Activated CD8-positive, alpha-beta memory T cell treated with anti-CD3 and anti-CD28 coated beads for 48 hours (primary cell): ENCODE measurements at places on chromosomes 13 and 19.

DNA sequence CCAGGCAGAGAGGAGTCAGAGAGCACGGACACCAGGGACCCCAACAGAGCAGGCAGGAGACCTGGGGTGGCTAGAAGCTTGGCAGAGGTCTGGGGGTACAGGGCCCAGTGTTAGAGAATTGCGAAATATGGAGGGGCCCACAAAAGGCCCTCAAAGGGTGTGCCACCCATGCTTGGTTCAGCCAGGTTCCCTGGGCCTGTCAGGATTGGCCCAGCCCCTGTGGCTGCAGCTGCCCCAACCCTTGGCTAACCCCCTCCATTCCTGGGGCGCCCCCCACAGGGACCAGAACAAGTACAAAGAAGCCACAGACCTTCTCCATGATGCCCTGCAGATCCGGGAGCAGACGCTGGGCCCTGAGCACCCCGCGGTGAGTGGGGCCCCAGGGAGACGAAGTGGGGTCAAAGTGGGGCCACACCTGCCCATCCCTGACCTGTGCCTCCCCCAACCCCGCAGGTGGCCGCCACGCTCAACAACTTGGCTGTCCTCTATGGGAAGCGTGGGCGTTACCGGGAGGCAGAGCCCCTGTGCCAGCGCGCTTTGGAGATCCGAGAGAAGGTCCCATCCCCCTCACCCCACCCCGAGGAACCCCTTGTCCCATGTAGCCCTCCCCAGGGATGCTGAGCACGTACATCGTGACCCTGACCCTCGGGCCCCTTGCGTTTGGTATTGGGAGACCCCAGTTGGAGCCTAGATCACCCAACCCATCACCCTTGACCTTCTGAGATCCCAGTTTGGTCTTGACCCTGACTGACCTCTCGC is 8.0 kb downstream of the KLC3 start:
- no peak for DNase-seq

GRCh38 chr13:112990783-112991182 is 21.8 kb downstream of the MCF2L start:
- DNase-seq: no peak

GRCh38 chr19:30647891-30648720 is 275.9 kb downstream of the ZNF536 start:
- no peak for DNase-seq

- no peak for DNase-seq
These were observed 66.0 kb downstream of the ABCC4 start for GRCh38 chr13:95235199-95235756.

- no peak for DNase-seq
These were observed 278.3 kb downstream of the UQCRFS1 start for GRCh38 chr19:28934631-28935030.

DNA sequence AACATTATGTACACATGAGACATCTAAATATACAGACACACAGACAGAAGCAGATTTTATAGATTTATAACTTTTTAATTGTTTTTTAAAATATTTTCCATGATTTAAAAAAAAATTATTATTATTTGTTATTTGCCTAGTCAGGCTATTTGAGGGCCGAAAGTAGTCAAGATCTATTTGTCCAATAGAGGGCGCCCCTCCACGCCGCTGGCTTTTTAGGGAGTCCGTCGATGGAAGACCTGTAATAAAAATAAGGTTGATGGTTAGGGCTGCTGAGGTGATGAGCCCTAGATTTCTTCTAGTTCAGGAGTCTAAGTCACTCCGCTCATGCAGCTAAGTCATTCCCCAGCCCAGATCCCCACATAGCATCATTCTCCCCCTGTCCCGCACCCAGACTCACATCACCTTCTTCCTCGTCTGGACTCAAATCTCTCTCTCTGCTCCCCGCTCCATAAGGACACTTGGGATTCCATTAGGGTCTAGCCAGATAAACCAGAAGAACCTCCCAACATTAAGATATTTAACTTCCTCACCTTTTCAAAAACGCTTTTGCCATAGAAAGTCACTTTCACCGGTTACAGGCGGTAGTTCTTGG is 33.9 kb upstream of the CEACAM21 start:
- DNase-seq: no peak

- DNase-seq: no peak
These were observed 397 bp downstream of the SLC44A2 start for GRCh38 chr19:10625762-10626138.

GRCh38 chr19:17370026-17370587 is 7.0 kb downstream of the PLVAP start:
- DNase-seq: no peak

- DNase-seq: no peak
These were observed 45.5 kb downstream of the SAE1 start for GRCh38 chr19:47176071-47176626.

- DNase-seq: no peak
These were observed 54.6 kb downstream of the TRPM4 start for GRCh38 chr19:49212016-49212701.

DNA sequence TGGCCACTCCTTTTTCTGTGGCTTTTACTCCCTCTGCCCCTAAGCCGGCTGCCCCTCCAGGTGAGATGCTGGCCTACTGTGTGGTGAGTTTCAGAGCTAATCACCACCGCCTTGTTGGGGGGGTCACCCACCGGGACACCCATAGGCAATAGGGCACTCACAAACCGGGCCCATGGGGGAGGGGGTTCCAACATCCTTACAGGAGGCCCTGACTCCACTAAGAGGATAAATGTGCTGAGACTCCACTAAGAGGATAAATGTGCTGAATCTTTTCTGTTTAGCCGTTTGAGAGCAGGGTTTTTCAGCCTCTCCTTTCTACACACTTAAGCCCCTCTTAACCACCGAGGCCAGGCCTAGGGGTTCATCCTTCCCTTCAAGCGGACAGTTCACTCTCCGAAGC is 73.7 kb downstream of the SLC15A1 start:
- no peak for DNase-seq

- no peak for DNase-seq
These were observed 80.6 kb downstream of the ZNF557 start for GRCh38 chr19:7149956-7150705.

DNA sequence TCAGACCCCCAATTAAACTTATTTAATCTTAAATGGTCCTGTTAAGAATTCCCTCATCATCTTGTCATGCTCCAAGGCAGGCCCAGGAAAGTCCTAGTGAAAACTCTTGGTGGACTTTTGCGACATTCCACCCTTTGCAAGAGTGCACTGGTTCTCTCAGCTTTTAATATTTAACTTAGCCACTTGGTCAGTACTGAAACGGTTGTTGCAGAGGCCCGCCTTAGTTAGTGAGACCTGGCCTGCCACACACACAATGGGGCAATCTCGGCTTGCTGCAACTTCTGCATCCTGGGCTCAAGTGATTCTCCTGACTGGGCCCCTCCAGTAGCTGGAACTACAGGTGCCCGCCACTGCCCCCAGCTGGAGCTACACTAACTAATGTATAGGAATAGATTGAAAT is 1366.0 kb downstream of the UQCRFS1 start:
- DNase-seq: no peak
